Hematopoietic multipotent progenitor cell treated with erythropoietin and hydrocortisone succinate and interleukin-3 and kit ligand, for 6 days (in vitro differentiated cells): ENCODE measurements at places on chromosomes 6 and 20.

- DNase-seq = peak; percentile 75
These were observed 68.3 kb downstream of the MMS22L start for GRCh38 chr6:97214671-97215070.

DNA sequence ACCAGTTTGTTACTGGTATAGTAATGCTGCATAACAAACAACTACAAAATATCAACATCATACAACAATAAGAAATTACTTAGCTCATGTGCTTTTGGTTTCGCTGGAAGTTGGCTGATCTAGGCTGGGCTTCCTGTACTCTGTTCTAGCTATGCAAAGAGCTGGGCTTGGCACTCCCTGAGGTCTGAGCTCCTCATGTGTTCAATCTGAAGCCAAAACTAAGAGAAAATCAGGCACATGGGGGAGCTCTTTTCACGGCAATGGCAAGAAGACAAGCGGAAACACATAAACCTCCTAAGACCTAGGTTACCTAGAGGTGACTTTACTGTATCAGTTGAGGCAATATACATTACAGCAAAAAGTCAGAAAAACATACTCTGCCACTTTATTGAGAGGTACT, 574.2 kb downstream of the KHDRBS2 start:
- DNase-seq = no peak

GRCh38 chr20:53547664-53548239, 45.9 kb downstream of the ZNF217 start:
- DNase-seq = peak; percentile 80

- no peak for DNase-seq
These were observed 82.8 kb downstream of the ATRN start for GRCh38 chr20:3553663-3554062.

DNA sequence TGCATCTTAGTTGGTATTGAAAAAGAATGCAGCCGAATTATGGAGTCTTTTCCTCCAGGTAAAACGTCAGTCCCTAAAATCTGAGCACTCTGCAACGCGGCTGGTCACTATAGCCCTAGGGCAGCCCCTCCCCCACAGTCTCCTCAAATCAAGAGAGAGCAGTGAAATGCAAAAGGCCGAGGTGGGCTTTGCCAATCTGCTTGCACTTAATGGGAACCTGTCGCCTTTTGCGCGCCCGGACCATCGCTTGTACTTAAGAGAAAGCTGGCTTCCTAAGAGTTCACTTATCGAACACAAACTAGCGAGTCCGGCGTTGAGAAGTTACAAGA, 447 bp downstream of the MCM3 start:
- DNase-seq = peak; percentile 82

GRCh38 chr6:5173810-5174209, 86.9 kb downstream of the LYRM4 start:
- DNase-seq = no peak

DNA sequence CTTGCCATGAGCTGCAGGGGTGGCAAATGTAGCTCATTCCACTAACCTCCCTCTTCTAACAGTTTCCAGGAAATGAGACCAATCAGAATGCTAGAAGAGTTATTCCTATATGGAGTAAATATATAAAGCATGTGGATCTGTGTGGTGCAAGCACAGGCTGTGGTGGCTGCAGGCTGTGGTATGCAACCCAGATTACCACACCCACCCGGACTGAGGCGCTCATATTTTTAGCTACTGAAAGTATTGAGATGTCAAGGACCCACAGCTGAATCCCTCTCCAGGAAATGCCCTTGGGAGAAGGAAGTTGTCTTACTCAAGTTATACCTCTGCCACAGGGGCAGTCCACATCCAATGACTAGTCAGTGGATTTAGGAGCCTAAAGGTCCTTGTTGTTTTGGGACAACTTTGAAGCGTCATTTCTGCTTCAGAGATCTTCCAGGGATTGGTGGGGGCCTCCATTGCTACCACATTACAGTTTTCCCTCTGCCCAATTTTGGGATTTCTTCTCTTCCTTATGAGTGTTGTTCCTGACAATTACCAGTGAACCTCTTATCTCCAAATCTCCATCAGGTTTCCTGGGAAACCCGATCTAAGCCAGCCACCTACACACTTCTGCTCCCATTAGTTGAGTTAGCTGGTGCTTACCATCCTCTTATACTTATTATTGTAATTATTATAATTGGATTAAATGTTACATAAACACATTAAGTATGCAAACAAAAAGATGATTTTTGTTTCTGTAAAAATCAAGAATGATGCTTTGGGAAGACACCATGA, 12.1 kb upstream of the REPS1 start:
- DNase-seq = no peak

GRCh38 chr6:78896227-78896626, 28.9 kb downstream of the IRAK1BP1 start:
- no peak for DNase-seq

DNA sequence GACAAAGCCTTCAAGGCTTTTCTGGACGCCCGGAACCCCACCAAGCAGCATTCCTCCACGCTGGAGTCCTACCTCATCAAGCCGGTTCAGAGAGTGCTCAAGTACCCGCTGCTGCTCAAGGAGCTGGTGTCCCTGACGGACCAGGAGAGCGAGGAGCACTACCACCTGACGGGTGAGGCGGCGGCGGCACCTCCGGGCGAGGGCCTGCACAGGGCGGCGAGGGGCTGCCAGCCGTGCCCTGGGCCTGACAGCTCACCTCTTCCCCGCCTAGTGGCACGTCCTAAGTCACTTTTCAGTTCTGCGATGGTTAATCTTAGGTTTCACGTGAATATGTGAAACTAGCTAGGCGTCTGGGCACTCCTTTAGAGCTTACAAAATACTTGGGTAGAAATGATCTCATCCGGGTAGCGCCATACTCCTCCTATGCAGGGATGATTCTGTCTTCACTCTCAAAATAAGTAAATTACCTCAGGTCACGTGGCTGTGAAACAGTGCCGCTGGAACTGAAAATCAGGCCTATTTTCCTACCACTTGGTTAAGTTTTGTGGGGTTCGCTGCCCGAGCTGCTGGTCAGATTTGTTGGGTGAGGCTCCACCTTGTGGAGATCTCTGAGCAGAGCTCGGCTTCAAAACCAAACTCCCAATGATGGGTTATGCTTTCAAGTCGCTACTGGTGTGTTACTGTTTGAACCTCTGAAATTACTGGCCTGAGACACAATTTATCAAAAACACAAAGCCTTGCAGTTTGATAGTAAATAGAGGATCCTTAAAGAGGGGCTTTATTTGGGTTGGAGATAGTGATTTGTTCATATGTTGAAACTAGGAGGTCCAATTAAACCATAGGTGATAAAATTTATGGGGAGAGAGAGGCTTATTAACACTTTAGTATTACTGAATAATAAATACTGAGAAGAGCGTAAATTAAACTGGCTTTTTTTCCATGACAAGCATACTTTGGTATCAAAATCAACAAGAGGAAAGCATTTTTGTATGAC, 15.5 kb upstream of the CLDN20 start:
- DNase-seq = peak; percentile 59

GRCh38 chr6:170146640-170147039, 144.2 kb downstream of the DLL1 start:
- no peak for DNase-seq

DNA sequence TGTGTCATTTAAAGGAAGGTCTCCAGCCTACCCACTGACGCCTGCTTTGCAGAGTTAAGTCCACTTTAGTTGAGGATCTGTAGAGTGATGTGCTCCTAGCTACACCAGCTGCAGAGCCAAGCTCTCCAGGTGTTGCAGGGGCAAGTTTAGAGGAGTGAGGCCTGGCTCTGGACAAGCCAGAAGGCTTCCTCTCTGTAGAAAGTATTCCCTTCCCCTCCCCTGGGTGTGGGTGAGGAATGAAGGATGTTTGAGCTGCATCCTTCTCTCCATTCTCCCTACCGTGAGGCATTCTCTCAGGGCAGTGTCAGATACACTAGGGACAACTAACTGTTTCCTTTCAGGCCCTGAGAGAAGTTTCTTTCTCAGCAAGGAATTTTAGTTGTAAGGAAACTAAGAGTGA, 66.5 kb downstream of the ELOVL5 start:
- DNase-seq = no peak

GRCh38 chr6:2973676-2974075, 2.3 kb upstream of the SERPINB6 start:
- peak; percentile 91 for DNase-seq

- DNase-seq = no peak
These were observed 11.7 kb upstream of the PTPRK start for GRCh38 chr6:128532136-128532535.

DNA sequence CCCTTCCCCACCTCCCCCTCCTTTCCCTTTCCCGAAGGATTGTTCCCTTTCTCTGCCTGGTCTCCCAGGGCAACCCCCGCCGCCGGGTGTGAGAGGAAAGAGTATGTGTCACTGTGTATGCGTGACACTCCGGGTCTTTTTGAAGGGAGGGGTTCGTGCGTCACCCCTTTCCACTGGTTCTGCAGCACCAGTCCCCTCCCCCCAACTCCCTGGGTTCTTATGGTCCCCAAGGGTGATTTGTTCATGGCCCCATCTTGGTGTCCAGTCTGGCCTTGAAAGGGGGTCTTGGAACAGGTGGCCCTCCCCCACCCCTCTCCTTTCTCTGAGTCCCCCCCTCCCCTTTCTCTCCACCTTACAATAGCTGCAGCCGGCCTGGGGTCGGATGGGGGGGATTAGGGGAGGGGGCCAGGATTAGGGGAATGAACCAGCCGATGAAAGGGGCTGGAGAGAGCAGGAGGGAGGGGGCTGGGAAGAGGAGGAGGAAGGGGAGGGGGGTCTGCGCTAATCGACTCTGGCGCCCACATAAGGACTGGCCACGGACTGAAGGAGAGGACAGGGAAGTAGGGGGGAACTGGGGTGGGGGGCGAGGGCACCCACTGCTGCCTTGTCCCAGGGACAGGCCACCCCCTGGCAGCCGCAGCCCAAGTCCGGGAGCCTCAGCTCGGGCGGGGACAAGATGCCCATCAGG, 1.3 kb upstream of the RING1 start:
- DNase-seq = no peak

- no peak for DNase-seq
These were observed 75.3 kb downstream of the ASXL1 start for GRCh38 chr20:32433311-32434021.

DNA sequence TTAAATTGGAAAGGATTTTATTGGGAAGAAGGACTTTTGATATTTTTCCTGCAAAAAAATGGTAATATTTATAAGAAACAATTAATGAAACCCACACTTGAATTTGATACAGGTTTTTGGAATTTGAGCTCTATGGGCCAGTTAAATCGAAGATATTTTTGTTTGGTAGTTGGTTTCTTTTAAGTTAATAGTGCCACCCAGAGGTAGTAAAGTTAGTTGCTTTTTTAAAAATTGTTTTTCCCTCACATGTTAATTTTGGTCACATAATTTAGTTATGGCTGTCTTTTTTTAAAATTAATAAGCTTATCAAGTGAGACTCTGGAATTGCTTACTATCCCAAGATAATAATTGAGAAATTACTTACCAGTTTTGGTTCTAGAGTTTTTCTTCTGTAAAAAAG, 7.1 kb downstream of the PRIM2 start:
- peak; percentile 64 for DNase-seq

DNA sequence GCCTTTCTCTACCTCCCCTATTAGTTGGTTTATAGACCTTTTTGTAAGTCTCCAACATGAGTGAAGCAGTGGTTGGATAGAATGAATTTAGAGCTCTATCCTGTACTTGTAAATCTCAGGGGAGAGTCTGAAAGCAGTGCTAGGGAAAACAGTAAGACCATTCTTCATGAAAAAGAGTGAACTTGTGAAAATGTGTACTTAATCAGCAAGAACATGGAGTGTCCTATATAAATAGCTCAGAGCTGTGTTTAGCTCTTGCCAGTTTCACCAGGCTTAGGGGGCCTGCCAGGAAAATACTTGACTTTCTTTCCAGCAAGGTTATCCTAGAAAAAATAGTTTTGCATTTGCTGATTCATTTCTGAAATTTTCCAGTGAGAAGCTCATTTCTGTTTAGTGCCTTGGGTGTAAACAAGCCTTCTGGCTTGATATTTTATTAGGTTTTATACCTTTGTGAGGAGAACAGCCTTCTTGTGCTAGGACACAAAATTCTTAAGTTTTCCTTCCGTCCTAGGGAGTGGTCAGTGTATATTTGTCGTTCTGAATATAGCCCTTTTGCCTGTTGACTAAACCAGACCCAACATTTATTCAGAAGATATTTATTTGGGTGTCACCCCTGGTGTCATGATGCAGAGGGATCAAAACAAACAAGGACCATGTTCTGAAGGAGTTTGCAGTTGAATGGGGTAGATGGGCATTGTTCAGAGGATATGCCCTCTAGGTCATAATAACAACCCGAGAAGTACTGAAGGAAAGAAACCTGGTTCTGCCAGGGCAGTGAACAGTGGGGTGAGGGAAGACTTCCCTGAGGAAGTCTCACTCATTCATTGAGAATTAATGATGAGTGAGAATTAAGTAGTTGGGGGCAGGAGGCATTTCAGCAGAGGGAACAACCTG, 7.6 kb downstream of the ARFGEF2 start:
- no peak for DNase-seq

GRCh38 chr6:3654436-3654835, 97.1 kb downstream of the PXDC1 start:
- no peak for DNase-seq

DNA sequence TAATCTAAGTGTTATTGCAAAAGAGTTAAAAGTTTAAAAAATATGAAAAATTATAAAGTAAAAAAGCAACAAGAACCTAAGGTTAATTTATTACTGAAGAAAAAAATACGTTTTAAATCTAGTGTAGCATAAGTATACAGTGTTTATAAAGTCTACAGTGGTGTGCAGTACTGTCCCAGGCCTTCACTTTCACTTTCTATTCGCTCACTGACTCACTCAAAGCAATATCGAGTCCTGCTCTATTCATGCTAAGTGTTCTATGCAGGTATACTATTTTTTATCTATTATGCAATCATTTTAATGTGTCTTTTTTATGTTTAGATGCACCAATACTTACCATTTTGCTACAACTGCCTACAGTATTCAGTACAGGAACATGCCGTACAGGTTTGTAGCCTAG, 113.0 kb downstream of the MANEA start:
- no peak for DNase-seq

GRCh38 chr6:139448051-139448649, 73.7 kb upstream of the CITED2 start:
- peak; percentile 68 for DNase-seq

DNA sequence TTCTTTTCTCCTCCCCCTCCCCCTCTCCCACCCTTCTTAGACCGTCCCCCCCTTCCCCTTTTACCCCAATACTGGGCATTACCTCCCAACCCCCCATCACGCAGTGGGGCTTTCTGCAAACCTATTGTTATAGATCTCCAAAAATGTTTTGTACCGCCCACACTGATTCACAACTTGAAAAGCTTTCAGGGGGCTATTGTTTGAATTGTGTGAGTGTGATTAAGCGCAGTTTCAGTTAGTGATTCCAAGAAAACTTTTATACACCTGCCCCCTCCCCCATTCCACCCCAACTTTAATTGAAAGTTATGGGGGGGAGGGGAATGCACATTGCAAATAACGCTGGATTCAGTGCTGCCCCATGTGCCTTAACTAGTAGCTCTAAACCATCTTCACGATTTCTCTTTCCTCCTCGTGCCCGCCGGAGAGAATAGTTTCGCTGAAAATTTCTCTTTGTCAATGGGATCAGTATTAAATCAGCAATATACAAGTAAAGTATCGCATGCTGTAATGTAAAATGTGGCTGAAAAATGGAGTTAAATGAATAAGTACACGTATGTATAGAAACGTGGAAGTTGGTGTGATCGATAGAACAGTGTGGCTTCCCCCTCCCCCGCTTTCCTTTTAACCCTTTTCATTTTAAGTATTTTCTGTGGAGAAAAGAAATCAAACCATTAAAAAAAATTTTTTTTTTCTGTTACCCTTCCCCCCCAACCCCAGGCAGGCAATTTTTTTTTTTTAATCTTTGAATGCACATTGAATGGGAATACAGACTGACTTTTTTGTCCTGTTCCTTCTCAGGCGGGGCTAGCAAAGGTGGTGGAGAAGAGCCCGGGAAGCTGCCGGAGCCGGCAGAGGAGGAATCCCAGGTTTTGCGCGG, 632 bp downstream of the LIN28B start:
- DNase-seq = no peak

- DNase-seq = no peak
These were observed 598.4 kb upstream of the MARCKS start for GRCh38 chr6:113258771-113259170.
